Stimulated activated CD4-positive, alpha-beta T cell treated with anti-CD3 and anti-CD28 coated beads, TNF-alpha, amount 100 ng/mL, for 4 hours (primary cell): ENCODE measurements at places on chromosomes 7 and 10.

- no peak for DNase-seq
Observed at GRCh38 chr7:141700296-141700847, 1.6 kb downstream of the DENND11 start.

DNA sequence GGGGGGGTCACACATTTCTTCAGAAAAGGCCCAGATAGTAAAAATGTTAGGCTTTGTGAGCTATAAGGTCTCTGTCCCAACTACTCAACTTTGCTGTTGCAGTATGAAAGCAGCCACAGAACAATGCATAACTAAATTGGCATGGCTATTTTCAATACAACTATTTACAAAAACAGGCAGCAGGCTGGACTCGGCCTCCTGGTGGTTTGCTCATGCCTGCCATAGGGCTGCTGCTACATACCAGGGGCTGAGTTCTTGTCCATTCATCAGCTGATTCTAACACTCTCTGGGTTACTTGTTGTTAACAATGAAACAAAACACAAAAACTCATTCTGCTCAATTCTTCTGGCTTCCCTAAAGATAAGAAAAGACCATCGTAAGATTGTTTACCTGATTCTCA lies 109.4 kb upstream of the ADAM12 start:
- no peak for DNase-seq

DNA sequence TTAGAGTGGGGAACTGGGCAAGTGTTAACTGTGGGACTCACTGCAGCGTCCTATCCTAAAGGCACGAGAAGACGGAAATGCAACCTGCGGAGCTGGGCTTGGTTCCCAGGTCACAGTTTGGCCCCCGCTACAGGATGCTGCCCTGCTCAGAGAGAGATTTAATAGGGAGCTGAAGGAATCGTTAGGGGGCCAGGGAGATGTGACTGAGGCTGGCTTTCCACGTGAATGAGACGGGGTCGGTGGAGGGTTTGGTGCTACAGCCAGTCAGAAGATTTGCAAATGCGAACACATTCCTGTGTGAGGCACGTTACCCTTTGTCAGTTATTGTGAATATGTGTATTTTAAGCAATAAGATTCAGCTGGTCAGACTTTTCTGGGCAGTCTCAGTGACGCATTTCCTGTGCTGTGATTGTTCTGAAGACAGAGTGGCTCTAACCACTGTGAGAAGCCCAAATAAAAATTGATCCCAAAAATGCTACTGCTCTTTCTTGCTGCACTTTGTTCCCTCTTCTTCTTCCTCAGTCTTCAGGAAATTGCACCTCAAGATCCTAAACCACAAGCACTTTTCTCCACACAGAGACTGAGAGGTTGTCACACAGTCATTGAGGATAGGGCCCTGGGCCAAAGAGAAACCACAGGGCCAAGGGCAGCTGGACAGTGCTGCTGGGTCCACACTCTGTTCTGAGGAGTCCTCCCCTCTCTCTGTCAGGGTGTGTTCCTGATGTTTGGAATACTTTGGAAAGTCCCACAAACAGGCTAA lies 21.2 kb downstream of the CYP17A1 start:
- no peak for DNase-seq

GRCh38 chr10:77156406-77156879 lies 481.2 kb downstream of the KCNMA1 start:
- DNase-seq: no peak

GRCh38 chr10:44668336-44668735 lies 242.8 kb upstream of the TMEM72 start:
- DNase-seq: no peak

DNA sequence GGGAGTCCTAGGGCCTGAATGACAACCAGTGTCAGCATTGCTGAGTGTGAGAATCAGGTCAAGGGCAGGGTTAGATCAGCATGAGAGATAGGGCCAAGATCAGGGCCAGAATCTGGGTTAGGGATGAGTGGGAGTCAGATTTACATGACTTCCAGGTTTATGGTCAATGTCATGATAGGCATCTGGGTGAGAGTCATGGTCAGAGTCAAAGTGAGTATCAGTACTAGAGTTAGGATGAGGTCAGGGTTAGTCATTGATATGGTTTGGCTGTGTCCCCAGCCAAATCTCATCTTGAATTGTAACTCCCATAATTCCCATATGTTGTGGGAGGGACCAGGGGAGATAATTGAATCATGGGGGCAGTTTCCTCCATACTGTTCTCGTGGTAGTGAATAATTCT lies 12.3 kb downstream of the MRPS24 start:
- DNase-seq: no peak

DNA sequence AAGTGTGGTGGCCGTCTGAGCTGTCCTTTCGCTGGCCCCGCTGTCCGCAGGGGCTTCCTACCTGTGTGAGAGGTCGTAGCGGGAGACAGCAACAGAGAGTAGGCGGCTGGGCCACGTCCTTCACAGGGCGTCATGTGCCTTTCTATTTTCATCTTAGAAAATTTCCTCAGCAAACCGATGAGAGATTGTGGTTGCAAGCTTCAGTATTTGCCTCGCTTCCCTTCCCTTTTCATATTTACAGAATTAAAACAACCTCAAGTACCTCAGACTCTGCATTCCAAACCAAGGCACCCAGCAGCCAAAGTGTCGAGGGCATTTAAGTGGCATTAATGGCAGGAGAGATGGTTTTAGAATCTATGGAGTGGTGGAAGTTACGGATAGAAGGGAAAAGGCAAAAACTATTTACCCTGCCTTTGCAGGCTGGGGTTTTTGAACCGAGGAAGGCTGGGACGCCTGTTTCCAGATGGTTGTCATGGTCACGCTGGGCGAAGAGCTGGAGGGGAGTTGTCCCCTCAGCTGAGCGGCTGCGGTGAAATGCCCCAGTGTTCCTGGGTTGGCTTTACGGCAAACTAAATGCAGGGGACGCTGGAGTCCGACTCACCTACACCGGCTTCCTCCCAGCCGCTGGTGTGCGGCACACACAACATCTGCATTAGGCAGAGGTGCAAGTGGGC lies 41.9 kb downstream of the WIPI2 start:
- DNase-seq: no peak

DNA sequence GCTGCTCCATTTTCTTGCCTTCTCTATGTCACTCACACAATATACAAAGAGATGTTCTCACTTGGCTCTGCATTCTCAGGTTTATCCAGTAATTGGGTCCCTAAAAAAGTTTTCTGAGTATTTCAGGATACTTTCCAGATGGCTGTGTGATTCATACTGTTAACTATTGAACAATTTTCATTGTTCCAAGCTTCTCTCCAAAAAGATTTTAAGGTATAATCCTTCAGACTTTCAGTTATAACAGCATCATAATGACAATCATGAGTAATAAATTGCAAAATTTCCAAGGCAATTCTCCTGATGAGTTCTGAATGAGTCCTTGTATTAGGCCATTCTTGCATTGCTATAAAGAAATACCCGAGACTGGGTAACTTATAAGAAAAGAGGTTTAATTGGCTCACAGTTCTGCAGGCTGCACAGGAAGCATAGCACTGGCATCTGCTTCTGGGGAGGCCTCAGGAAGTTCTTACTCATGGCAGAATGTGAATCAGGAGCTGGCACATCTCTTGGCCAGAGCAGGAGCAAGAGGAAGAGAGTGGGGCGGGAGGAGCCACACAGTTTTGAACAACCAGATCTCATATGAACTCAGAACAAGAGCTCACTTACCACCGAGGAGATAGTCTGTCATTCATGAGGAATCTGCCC lies 148.1 kb downstream of the SLC16A9 start:
- DNase-seq: no peak

- no peak for DNase-seq
Observed at GRCh38 chr10:76647301-76647700, 990.3 kb downstream of the KCNMA1 start.

- no peak for DNase-seq
Observed at GRCh38 chr10:6278519-6279120, 75.9 kb downstream of the PFKFB3 start.

DNA sequence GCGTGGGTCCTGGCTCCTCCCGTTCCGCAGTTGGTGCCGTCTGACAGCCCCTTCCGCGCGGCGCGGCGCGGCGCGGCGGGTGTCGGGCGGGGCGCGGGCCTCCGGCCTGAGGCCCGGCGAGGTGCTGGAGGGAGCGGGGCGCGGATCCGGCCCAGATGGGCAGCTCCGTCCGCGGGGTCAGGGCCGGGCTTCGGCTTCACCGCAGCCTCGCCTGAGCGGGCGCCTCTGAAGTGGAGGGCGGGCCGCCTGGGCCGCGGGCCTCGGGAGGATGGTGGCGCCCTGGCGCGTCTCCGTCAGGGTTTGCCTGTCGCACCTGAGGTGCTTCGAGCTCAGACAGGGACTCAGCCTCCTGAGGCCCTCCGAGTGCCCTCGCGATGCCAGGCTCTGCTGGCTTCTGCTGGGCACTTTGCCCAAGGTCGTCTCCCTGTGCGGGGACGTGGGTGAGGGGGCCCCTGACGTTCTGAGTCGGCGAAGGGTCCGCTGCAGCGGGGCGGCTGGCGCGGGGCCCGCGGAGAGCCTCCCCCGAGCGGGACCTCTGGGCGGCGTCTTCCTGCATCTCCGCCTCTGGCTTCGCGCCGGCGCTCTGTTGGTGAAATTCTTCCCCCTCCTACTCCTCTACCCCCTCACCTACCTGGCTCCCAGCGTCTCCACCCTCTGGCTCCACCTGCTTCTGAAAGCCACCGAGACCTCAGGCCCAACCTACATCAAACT lies 473 bp downstream of the ADCK2 start:
- peak; percentile 58 for DNase-seq

- no peak for DNase-seq
Observed at GRCh38 chr7:156751319-156751718, 110.7 kb downstream of the RNF32 start.

DNA sequence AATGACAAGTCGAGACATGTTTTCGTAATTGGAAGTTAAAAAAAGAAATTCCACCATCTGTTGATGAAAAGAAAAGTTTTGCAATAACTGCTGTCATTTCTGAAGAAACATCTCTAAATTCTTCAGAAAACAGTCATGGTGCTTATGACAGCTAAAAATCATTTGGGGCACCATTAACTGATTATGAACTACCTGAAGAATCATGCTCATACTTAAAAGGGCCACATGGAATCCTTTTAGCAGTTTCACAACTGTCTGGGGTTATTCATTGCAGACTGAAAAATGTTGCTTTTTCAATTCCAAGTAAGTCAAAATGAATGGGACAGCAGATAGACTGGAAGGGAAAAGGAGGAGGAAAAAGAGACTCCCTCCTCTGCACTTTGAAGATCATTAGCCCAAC lies 134.2 kb downstream of the CHN2 start:
- no peak for DNase-seq

DNA sequence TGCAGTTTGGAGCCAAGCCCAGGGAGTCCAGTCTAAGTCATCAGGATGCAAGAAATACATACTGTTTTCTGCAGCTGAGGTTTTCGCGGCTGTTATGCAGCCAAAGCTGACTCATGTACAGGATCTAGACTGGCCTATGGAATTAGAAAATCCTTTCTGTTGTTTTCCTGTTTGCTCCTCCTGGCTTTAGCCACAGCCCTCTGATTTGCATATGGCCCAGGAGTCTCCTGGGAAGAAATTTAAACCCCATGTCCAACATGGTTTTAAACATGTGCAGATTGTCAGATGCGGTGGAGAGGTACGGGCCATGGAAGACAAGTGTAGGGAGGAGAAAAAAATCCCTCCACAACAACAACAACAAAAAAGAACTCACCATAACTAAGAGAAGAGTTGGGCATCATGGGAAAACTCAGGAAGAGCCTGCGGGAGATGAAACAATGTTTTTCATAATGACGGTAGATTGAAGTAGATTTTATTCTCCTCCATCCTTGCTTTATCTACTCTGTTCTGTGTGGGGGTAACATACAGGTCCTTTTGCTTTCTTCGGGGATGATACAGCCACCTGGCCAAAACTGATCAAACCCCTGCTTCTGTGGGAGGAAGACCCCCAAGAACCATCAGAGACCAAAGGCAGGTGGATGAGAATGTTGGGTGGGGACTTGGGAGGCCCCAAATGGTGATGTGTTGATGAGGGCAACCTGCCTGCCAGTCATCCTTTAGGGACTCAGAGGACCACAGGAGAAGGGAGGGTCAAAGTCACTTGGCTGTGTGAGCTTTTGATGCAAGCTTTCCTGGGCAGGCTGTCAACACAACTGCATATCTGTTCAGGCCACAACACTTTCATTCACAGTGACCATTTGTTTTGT lies 29.8 kb upstream of the GNA12 start:
- DNase-seq: no peak

GRCh38 chr10:43653746-43654145 lies 5.1 kb upstream of the ZNF32 start:
- no peak for DNase-seq

DNA sequence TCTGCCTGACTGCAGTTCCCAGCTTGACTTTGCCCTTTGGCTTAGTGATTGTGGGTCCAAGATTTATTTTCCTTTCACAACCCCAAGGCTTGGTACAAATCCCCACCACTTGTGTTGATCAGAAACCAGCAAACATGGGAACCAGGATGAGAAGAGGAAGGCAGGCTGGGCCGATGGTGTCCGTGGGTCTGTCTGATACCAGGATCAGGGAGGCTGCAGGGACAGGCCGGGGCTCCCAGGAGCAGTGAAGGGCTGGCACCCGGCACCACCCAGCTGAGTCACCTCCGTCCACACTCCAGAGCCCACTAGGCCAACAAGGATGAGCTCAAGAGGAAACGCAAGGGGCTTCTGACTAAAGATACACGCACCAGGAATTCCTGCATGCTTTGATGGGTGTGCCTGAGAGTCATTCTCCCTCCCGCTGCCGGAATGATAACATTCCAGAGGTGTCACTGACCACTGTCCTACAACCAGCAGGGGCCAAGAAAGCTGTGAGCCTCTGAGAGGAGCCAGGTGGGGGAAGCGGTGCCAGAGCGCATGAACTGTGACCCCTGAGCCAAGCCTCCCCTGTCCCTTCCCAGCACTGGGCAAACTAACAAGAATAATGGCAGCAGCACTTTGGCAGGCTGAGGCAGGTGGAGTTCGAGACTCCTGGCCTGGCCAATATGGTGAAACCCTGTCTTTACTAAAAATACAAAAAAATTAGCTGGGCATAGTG lies 29.2 kb upstream of the PROSER2 start:
- no peak for DNase-seq

GRCh38 chr7:13880789-13881188 lies 108.7 kb downstream of the ETV1 start:
- no peak for DNase-seq

DNA sequence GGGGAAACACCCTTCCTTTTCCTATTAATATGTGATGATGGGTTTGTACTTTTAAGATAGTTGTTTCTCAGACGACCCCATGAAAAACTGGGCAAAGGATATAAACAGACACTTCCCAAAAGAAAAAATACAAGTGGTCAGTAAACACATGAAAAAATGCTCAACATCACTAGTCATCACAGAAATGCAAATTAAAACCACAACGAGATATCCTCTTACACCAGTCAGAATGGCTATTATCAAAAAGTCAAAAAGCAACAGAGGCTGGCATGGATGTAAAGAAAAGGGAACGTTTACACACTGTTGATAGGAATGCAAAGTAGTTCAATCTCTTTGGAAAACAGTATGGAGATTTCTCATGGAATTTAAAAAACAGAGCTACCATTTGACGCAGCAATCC lies 111.4 kb upstream of the ZEB1 start:
- no peak for DNase-seq
